ENCODE measurements at places on chromosomes 4 and X.

GRCh38 chr4:172011196-172011595 lies 198.0 kb downstream of the GALNTL6 start:
- DNase-seq = no peak

DNA sequence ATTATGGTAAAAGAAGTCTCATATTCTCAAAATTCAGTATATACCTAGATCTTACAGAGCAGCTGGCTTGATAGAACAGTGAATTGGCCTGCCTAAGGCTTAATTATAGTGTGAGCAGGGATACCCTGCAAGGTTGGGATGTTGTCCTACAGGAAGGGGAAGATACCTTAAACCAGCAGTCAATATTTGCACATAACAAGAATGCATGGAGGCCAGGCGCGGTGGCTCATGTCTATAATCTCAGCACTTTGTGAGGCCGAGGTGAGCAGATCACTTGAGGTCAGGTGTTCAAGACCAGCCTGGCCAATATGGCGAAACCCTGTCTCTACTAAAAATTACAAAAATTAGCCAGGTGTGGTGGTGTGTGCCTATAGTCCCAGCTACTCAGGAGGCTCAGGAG lies 58.7 kb upstream of the ABCG2 start:
- no peak for DNase-seq

GRCh38 chr4:612052-612748 lies 13.2 kb upstream of the PDE6B start:
- no peak for DNase-seq

GRCh38 chrX:152640034-152640818 lies 2.5 kb downstream of the GABRQ start:
- no peak for DNase-seq
